ENCODE measurements at places on chromosomes 12 and 14.
A peak's percentile ranks its signal among the peaks of the same experiment; 100 is the strongest.

DNA sequence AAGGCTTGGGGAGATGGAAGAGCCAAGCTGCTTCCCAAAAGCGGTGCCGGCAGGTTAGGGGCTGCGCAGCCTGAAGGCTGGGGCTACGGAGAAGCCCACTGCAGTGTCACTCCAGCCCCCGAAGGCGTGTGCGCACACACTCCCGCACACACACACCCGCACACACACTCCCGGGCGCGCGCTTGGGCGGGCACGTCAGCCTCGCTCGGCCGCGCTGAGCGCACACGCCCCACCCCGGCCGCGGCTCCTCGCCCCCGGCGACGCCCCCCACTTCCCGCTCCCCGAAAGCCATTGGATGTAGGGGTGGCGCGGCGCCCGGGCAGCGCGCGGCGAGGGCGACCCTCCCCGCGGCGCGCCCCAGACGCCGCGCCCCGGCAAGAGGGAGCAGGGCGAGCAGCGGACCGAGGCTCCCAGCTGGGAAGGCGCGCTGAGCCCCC, at the start of gene KCNK10:
Gene KCNK10, minus strand, starts transcription at position 184 of the 437 bp plus-strand sequence. CDS start 471 bp downstream, outside the sequence.
- no peak for DNase-seq

DNA sequence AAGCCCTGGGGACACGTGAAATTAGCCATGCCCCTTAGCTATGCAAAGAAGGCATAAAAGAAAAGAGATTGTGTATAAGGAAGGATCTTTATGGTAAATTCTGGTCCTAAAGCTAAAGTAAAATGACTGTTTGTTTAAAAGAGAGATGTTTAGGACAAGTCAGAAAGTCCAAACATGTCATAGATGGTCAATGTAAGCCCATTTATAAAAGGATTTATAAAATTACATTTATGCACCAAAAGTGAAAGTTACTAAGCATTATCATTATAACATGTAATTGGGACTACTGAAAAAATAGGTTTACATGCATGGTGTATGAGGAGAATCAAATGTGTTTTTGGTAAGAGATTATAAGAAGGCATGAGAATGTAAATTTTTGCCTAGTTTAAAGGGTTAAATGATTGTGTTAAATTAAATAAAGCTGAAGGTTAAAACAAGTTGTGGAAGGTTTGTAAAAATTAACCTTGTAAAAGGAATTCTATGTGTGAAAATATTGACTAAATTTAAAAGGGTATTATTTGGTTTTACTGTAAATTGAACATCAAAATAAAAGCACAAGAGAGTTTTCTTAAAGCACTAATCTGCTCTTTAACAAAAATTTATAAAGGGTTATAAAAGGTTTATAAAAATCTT, 50.4 kb upstream of the TSPAN8 start:
- no peak for DNase-seq

DNA sequence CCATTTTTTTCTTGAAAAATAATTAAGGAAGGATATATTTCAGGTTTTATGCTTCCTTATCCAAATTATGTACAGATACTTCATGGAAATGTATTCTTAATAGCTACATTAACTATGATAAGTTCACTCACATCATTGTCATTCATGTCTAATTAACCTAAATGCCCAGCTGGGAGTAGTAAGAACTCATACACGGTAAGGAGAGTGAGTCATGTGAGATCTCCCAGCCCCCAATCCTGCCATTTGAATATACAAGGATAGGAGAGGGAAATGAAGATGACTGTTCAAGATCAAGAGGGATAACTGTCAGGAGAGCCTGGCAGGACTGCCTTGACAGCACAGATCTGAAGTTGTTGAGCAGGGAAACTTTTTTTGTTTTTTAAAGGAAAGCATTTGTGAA, 343.4 kb upstream of the USP15 start:
- DNase-seq = no peak

GRCh38 chr12:95884998-95885397, 26.2 kb downstream of the SNRPF start:
- DNase-seq = no peak

DNA sequence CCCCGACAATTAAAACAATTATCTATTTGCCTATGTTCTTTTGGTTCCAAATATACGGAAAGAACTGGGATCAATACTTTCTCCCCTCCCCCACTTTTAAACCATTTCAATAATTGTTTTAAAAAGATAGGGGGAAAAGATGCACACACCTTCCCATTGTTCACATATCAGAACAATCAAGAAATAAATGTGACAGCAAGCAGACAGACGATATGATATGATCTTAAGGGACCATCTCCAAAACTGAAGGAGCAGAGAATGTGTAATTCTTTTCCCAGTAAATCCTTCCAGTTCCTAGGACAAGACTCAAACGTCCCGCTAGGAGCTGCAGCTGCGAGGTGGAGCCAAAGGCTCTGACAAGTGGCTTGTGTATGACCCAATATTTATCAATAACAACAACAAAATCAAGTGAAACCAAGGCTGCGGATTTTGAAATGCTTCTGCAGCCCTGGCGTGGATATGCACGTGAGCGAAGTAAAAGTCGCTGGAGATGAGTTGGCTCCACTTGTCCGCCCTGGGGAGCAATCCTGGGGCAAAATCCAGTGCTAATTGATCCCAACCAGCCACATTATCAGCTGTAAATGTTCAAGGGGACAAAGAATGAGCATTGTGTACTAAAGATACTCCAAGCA, 8.2 kb upstream of the FOXG1 start:
- DNase-seq = no peak

GRCh38 chr12:11133162-11133561, 1.3 kb downstream of the TAS2R30 start:
- DNase-seq = no peak

DNA sequence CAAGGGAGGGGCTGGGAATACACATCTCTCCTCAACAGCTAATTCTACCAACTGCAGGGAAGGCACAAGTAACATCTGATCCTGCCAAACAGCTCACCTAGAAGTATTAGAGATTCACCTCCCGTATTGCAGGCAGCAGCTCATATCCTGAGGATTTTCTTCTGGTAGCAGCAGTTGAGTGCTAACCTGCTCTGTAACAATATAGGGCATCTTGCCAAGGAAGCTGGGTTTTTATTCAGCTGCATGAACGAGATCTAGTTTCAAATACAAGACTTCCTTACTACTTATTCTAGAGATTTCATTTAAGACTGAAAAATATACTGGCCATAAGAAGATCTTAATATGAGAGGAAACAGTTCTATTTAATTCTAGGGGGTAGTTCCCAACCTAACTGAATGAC, 261.4 kb upstream of the USP15 start:
- no peak for DNase-seq

DNA sequence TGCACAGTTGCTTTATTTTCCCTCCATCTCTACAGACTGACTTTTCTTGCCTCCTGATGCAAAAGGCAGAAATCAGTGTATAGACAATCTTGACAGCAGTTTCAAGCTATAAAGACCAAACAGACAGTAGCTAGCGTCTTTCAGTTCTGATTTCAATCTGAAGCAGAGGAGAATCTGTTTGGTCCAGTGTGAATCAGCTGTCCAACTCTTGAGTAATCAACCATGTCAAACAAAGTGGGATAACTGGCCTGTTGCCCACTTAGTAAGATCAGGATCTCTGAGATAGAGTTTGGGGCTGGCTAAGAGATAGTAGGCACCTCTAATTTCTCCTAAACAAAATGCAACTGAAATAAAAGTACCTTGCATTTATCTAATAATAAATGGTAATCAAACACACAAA, 797.4 kb upstream of the FBXO33 start:
- DNase-seq = no peak

DNA sequence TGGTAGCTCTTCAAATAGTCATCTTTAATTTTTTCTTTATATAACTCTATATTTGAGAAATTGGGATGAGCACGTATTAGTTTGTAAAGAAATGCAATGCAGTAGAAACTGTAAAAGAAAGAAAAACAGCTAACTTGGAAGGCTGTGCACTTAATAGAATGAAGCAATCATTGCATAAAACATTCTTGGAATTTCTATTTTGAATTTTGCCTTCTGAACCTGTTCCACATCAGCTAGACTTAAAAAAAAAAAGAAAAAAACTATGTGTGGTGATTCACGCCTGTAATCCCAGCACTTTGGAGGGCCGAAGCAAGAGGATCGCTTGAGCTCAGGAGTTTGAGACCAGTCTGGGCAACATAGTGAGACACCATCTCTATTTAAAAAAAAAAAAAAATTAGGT, 29.4 kb downstream of the SCN8A start:
- no peak for DNase-seq

DNA sequence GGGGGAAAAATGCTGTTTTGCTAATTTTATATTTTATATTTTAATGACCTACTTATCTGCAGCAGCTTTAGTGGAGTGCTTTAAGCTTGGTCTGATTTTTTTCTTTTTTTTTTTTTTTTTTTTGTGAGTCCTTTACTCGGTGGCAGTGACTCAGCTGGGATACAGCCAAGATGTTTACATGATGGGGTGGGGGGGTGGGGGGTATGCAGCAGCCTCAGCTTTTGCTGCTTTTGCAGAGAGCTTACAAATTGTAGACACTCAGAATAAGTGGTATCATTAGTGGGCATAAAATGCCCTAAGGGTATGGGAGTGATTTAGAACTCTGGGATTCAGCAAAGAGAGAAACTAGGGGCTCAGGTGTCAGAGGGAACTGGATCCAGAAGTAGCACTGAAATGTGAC, 38.2 kb upstream of the ARHGAP5 start:
- DNase-seq = no peak

DNA sequence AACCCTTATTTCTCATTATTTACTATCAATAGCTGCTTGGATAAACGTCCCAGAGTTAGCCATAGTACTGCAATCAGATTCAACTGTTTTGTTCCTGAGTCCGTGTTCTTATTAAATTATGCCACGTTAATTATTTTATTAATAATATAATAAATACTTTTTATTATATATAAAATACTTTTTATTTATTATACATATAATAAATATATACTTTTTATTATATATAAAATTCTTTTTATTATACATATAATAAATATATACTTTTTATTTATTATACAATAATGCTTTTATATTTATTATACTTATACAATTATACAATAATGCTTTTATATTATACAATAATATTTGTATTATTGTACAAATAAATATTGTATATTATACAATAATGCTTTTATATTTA, 11.1 kb downstream of the STRAP start:
- no peak for DNase-seq

- peak; percentile 52 for DNase-seq
Observed at GRCh38 chr12:11688831-11689230, 39.4 kb downstream of the ETV6 start.

GRCh38 chr12:116600959-116601918, 42.1 kb downstream of the MAP1LC3B2 start:
- DNase-seq = no peak

- DNase-seq = no peak
Observed at GRCh38 chr14:102731871-102732800, 45.1 kb upstream of the TRAF3 start.

DNA sequence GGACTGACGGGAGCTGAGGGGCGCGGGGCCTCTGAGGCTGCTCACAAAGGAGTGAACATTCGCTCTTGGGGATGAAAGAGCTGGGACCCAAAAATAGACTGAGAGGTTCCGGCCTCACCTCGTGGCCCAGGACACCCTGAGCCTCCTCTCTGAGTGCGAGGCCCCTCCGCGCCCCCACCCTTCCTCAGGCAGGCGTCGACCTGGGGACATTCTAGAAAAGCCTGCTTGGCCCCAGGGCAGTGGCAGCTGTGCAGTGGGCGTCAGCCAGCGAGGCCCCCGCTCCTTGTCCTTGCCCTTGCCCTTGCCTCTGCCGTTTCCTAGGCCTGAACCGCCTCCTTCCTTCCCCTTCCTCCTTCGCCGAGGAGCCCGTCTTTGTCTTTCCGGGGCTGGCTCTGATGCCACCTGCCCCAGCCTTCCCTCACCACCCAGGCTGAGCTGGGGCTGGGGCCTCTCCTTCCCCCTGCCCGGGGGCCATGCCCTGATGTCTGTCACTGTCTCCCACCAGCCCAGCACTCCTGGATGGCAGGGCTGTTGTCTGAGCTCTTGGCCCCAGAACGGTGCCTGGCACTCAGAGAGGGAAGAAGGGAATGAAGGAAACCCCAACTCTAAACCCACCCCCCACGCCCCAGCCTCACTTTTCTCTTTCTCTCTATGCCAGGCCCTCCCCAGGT, 208.2 kb upstream of the RTL1 start:
- DNase-seq = no peak

- no peak for DNase-seq
Observed at GRCh38 chr12:111022386-111022785, 102.0 kb upstream of the MYL2 start.

GRCh38 chr12:24039113-24039525, 89.6 kb upstream of the SOX5 start:
- peak; percentile 68 for DNase-seq

- no peak for DNase-seq
Observed at GRCh38 chr14:75875958-75876357, 105.8 kb downstream of the TGFB3 start.

DNA sequence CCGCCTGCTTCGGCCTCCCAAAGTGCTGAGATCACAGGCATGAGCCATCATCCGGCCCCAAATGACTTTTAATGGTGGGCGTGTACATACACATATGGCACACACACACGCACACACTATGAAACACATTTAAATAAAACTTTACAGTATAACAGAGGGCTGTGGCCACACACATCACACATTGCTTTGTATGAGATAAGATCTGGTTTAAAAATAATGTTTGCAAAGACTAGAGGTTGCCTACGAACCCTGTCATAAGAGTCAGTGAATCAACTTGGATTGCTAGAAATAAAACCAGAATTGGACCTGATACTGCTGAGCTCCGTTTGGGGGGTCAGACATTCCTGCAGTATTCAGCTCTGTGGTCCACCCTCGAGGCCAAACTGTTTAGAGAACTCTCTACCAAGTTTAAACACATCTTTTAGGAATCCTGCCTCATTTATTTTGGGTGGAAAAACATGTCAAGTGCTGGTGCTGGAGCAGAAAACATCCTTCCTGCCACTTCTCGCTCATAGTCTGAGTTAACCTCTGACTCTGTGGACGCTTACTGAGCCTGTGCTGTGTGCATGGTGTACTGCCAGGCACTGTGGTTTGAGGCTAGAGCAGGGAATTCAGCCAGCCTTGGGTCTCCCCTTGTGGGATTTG, 47.8 kb upstream of the EML1 start:
- DNase-seq = peak; percentile 39

DNA sequence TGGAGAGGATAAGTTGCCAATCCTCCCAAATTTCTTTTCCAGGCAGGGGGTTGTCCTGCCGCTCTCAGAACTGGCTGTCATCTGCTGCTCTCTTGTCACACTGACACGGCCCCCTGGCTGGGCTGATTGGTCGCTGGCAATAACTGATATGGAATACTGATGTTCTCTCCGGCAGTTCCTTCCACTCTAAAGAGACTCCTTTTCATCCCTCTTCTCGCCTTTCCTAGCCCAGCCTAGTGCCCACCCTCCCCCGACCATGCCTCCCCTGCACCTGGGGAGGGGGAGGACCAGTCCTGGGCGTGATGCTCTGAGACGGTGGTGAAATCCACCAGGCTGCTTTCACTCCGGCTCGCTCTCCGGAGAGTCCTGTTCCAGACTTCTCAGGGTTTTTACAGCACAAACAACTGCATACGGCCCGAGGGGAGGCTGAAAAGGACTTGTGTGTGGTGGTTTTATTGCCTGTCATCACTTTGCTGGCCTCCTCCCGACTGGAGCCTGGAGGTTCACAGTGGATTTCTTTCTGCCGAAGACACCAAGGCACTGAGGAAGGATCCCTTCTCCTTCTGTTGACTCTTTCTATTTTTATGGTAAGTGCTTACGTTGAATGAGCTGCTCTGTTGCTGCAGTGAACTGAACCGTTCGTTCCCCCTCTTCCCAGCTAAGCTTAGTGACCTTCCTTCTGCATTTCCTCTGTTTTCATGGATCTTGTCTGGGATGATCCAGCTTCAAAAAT, at the start of gene ANO4:
Gene ANO4, plus strand, starts transcription at position 336 of the 733 bp plus-strand sequence. CDS start 107,010 bp downstream, outside the sequence.
- DNase-seq = no peak

- DNase-seq = no peak
Observed at GRCh38 chr12:47126246-47126645, 46.5 kb upstream of the AMIGO2 start.
